ENCODE measurements at places on chromosomes 2 and 18.

DNA sequence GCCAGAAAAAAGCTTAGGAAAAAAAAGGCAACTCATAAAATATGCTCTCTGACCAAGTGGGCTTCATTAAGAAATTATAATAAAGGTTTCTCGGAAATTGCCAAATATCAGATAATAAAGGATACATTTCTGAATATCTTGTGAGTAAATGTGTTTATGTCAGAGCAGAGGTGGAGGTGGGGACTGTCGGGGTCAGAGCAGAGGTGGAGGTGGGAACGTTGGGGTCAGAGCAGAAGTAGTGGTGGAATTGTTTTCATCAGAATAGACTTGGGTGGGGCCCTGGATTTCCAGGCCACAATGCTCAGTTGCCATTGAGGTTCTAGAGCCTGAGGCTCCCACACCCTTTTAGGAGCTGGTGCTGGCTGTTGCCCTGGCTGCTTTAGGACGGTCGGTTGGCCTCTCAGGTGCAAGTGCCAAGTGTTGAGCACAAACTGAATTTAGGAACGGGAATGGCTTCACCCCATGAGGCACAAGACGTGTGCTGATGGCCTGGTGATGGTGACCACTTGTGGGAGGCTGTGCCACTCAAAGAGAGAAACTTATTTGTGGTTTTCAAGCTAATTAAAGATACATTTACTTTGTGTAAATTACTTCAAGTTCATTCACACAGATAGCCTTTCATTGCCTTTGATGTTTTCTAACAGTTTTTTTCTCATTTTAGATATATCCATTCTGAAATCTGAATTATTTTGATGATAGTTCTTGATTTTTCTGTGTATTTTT is 131.5 kb downstream of the ATP9B start:
- no peak for DNase-seq

- DNase-seq, result no peak
These were observed 7.9 kb upstream of the OTOF start for GRCh38 chr2:26485725-26486418.

DNA sequence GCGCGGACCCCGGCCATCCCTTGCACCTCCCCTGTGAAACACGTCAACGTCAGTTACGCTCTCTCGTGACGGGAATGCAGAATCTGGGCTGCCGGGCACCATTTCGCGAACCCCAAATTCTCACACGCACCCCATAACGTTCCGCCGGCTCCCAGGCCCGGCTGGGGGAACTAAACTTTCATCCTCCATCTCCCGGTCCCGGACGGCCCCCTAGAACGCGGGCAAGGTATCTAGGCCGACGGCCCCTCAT is 544 bp downstream of the DNAJC27 start:
- DNase-seq, result no peak

GRCh38 chr2:7880566-7880965 is 801.3 kb upstream of the ID2 start:
- no peak for DNase-seq

DNA sequence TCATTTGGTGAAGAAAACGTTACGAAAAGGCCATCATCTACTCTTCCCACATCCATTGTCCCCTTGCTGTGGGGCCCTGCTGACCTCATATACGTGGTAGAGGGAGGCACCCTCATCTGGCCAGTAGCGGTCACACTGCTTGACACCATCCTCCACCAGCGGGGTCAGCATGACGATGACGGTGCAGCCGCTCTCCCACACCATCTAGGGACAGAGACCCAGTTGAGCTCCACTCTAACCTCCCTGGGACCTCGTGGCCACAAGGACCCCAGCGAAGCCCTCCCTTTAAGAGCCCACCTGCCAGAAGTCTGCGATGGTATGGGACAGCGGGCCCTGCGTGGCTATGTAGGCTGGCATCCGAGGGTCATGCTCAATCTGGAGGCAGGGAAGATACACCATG is 13.1 kb downstream of the PTPRN start:
- DNase-seq, result no peak

DNA sequence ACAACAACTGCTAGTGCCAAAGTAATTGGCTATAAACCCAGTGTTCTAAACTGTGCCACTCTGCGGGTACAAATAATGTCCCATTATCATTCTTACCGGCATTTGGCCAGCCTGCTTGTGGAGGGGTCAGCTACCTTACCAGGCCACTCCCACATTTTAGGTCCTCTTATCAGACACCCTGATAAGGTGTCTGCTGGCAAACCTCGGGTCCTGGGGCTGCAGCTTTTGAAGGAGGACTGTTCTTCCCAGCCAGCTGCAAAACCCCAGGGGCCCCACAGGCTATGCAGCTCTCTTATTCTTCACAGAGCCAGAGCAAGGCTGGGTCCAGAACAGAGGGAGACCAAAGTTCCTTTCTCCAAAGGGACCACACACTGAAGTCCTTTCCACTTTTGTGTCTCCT is 258.0 kb upstream of the REV1 start:
- no peak for DNase-seq

GRCh38 chr2:137838255-137839092 is 125.8 kb upstream of the HNMT start:
- no peak for DNase-seq

DNA sequence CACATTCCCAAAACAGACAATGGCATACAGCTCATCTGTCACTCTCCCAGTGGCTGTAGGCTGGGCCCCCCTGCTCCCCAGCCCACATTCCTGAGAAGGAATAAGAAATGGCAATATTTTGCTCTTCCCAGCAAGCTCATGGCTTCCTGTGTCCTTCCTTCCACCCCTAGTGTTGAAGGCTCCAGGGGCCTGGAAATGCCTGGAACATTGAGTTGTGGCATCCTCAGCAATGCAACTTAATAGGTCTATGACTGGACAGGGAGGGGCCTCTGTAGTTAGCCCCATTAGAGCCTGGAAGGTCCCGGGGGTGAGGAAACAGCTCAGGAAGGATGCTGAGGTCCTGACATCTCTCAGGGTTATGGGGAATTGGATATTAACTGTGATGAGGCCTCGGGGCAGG is 3.3 kb downstream of the KIF3C start:
- DNase-seq, result no peak

DNA sequence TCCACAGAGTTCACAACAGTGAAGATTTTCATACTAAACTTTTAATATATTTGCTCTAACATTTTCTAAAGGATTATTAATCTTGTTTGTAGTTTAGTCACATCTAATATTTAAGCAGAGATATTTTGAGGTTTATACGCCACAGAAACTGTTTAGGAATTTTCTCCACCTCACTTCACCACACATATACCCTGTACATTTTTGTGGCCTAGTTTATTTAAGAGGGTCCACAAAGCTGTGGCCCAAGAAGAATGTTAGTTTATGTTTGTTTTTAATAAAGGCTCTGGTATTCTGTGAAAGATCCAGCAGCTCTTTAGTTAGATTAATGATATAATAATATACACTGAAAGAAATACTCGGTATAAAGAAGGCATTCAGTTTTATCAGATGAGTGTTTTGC is 132.7 kb upstream of the TTC27 start:
- no peak for DNase-seq

GRCh38 chr2:209138079-209138478 is 285.8 kb upstream of the MAP2 start:
- DNase-seq, result no peak

DNA sequence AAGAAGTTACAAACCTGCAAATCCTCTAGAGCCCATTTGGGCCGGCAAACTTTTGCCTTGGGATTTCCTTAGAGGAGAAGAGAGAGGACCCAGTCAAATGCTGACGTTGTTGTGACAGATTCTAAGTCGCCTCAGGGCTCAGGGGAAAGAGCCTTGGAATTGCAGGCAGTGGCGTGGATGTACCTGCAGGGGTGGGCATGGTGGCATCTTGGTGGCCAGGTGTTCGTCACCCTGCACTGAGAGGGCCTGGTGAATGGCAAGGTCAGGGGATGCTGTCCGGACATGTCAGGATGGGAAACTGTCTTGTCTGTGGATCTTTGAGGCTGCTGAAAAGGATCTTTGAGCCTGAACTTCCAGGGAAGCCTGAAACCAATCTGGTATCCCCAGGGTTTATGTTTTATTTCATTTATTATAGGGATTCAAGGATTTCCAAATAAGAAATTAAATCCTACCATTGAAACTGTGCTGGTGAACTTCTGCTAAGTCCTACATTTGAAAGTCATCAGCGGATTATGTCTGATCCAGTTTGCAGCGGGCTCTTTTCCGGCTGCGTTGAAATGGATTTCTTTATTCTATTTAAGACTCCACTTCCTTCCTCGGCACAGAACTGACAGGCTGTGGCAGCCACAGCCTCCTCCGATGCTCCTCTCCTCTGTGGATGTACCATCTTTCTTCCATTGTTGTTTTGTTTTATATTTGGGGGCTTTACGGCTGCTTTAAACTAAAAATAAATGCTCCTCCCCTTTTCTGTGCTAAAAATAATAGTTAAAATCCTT is 207.6 kb downstream of the AGAP1 start:
- DNase-seq, result peak; percentile 30

DNA sequence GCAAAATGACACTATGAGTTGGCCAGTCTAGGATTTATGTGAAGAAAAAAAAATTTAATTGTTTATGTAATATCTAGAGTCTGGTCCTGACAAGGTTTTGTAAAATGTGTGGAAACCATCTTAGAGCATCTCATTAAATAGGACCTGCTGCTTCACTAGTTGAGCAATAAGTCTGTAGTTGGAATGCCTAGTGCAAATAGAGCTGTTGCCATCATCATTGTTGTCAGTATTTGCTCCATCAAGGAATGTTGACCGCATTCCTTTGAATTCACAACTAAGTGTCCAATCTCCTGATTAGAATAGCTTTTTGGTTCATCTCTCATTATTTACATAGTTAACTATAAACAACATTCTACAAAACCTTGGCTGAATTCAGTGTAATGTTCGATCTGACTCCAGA is 32.2 kb upstream of the RPE start:
- no peak for DNase-seq

DNA sequence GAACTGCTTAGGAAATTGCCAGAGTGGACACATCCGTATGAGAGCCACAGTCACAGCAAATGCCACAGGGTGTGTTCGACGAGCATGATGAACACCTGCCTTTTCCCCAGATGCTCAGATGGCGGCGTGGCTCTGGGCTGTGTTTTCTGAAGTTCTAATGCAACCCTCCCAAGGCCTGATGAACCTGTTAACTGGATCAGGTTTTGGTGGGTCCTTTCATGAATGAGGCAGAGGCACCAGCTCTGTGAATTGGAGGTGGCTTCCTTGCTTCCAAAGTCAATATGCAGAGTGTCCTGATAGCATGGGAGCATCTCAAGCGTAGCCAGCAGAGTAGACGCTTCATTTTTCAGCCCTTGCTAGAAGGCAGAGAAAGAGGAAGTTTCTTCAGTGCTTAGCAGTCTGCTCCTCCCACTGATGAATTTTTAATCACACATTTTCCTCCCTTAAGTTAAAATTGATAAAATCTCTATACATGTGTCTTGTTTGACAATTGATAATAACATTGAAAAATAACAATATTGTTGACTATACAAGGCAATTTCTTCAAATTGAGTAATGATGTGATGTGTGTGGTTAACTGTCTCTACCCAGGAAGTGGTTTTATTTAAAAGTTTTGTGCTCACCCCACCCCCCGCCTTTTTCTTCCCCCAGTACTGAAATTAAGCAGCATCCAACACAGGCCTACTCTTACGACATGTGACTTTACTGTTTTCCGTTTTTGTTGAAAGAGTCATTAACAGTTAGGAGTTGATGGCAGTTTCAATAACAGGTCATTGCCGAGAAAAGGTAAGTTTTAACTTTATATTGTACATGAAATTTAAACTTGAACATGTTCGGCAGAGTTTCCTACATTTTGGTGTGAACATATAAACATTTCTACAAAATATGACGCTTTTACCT is at the start of gene ARHGAP15:
ARHGAP15 (plus strand) TSS at position 739 of the 900 bp plus-strand sequence.
- no peak for DNase-seq

DNA sequence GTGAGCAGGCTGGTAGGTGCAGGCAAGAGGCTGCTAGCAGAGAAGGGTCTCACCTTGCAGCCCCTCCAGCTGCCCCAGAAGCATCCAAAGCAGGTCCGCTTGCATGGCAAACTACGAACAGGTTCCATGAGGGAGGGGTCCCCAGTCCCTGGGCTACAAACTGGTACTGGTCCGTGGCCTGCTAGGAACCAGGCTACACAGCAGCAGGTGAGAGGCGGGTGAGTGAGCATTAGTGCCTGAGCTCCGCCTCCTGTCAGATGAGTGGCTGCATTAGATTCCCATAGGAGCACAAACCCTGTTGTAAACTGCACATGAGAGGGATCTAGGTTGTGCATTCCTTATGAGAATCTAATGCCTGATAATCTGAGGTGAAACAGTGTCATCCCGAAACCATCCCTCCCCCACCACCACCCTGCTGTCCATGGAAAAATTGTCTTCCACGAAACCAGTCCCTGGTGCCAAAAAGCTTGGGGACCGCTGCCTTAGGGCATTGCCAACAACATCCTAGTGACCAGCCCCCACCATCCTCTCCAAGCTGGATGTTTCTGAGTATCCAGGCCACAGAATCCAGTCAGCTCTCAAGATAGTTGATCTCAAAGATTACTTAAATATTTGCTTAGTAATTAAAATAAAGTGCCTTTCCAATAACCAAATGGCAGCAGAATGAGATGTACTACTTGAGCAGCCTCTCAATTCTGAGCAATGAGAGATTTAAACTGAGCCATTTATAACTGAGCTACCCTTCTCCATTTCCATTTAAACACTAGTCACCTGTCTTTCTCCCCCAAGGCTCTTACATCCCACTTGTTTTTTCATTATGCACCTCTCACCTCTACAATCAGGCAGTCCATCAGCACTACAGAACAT is 32.4 kb downstream of the LRP2 start:
- no peak for DNase-seq

- no peak for DNase-seq
These were observed 166.4 kb downstream of the PDE11A start for GRCh38 chr2:177906041-177906718.

- no peak for DNase-seq
These were observed 106.2 kb upstream of the EPC2 start for GRCh38 chr2:148538375-148538774.

GRCh38 chr18:44098551-44099098 is 582.1 kb upstream of the SETBP1 start:
- no peak for DNase-seq

DNA sequence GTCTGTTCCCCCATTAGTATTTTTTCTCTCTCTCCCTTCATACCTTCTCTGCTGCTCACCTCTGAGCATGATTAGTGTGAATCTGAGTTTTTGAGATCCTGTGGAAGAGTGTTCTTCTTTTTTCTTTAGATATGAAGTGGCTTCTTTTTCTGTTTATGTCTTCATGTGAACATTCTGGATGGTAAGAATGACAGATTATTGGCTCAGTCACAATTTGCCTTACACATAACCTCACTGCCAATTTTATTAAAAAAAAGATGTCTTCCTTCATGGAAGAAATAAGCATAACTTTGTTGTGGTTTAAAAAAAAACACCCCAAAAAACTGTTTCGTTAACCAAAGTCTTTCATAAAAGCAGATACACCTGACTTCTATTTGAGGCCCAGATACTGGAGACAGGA is 539.1 kb downstream of the PLCL1 start:
- DNase-seq, result no peak

GRCh38 chr18:57802213-57803102 is 657 bp downstream of the ATP8B1 start:
- DNase-seq, result no peak

- no peak for DNase-seq
These were observed 58.7 kb upstream of the RFX8 start for GRCh38 chr2:101533561-101534148.

Measured in retinal pigment epithelial cell (primary cell).